Stomach (tissue), 19 donors: ENCODE measurements at places on chromosomes 3 and 15. TPM values are rescaled to one million over a fixed set of nuclear protein-coding genes. Genes with fewer than 3 reads are reported as not detected.

DNA sequence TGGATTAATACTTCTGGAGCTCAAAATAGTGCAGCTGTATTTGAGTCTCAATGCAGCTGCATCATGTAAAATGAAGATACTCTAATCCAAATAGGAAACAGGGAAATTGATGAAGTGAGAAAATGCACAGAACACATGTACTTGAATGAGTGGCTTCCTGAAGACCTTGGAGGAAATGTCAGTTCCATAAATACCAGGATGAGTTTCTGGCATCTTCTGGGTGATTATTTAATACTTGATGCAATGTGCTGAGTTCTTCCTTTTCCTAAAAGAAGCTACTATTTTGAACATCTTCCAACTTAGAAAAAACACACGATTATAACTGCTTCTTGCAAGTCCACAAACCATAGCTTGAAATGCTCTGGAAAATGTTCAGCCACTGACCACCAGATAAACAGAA lies 162.8 kb downstream of the SLC9A9 start:
- DNase-seq, result no peak

- peak; percentile 37 for DNase-seq
Observed at GRCh38 chr3:150227839-150228238, 180.3 kb upstream of the TSC22D2 start.

- no peak for DNase-seq
Observed at GRCh38 chr3:23193831-23194230, 9.3 kb upstream of the UBE2E2 start.

DNA sequence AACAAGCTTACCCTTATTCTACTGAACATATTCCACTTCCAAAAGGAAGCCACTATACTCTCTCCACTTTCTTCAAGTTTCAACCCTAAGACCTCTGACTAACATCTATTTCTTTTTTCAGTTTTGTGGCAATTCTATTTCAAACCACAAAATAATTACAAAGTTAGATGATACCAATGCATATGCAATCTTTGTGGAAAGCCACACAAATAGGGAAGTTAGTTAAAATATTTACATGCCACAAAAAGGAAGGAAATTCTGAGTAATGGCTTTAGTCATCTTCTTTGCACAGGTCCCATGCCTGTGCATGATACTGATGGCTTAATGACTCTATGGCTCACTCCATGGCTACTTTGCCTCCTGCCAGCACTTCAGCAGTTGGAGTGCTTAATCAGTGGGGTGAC lies 57.0 kb upstream of the MCTP2 start:
- DNase-seq, result no peak

The TUSC7 gene
- total RNA-seq, result not detected

The LRRC2 gene
- 1.7 TPM for total RNA-seq

GRCh38 chr3:32240159-32240545 lies 1.7 kb downstream of the CMTM8 start:
- peak; percentile 77 for DNase-seq

DNA sequence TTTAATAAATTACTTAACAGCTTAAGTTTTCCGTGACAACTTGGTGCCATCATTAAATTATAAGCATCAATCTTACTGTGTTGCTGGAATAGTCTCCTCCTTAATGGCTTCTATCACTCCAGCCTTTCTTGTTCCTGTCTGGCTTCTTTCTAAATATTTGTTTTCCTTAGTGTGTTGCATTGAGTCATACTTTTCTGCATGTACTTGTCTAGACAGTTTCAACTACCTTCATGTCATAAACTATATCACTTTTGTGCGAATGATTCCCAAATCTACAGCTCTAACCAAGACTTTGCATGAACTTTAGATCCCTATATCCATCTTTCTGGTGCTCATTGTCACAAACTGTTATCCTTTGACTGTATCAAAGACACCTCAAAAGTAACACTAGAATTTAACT lies 78.4 kb downstream of the AKAP13 start:
- DNase-seq, result no peak

- DNase-seq, result no peak
Observed at GRCh38 chr3:185188816-185189215, 36.0 kb upstream of the C3orf70 start.

- DNase-seq, result peak; percentile 52
Observed at GRCh38 chr3:146468671-146469149, 651 bp downstream of the PLSCR2 start.

DNA sequence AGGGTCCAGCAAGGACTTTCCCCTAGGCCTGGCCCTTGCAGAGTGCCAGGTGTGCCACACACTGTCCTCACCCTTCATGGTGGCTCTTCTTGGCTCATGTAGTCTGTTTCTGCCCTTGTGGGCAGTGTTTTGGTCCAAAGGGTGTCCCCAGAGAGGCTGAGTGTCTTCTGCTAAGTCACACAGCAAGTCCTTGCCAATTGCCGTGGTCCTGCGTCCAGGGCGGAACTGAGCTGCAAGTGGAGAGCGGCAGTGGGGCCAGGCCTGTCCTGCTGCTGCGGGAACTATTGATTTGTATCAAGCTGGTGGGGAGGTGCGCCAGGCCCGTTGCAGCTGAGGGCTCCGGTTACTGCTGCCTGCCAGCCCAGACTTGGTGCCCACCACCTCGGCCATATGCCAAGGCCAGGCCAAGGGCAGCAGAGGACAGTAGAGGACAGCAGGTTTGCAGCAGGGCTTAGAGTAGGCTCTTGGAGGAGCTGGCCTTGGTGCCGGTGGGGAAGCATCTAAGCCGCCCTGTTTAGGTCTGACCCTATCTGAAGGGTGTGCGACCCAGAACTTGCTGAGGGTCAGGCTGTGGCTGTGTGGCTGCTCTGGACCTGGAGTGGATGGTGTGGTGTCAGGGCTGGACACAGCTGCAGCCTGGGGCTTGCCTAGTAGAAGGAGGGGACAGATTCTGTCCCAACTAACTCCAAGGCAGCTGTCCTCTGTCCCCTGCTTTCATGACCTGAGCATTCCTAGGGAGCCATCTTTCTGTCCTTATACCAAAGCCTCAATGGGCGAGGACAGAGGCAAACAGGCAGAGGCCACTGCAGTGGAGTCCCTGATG lies 4.5 kb downstream of the AMIGO3 start:
- DNase-seq, result peak; percentile 4

DNA sequence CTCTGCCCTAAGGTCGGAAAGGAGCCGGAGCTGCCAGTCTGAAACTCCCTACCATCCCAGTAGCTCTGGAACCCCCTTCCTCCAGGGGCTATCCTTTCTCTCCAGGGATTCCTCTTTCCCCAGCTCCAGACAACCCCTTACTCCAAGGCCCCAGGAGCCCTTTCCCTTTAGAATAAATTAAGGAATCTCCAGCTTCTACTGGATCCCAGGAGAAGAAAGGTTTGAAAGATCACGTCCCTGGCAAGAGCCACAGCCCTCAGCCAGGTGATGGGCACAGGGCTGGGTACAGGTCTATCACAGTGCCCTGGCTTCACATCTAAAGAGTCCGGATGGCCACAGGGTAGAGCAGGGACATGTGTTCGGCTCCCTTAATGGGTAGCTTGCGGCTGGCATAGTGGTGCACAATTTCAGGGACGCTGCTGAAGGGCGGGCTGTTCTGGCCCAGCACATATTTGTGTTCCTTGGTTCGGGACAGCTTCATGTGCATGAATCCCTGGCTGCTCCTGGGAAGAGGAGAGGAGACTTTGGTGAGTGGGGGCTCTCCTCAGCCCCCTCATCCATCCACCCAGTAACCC lies 20.0 kb downstream of the SHF start:
- no peak for DNase-seq

The C3orf20 gene
- not detected for total RNA-seq

GRCh38 chr3:19427422-19428149 lies 279.3 kb downstream of the KCNH8 start:
- no peak for DNase-seq

GRCh38 chr3:157836022-157836421 lies 270.2 kb downstream of the SHOX2 start:
- DNase-seq, result no peak

GRCh38 chr3:20751296-20751695 lies 565.3 kb upstream of the SGO1 start:
- no peak for DNase-seq

DNA sequence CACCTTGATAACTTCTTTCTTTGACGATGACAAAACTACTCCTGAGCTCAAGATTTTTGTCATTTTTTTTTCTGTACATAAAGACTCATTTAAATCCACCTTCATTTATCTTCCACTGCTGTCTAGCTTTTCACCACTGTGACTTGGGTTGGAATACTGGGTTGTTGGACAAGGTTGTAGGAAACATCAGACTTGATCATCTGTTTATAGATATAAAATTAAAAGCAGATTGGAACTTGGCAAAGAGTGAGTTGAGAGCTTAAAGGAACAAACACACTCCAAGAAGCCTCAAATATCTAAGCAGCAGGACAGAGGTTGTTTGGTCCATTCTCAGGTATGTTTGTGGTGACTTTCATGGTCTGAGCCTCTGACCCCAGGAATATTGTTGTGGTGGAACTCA lies 141.7 kb upstream of the NDN start:
- no peak for DNase-seq

- no peak for DNase-seq
Observed at GRCh38 chr15:76179023-76179422, 119.2 kb downstream of the TMEM266 start.

GRCh38 chr3:141248064-141248463 lies 16.4 kb downstream of the PXYLP1 start:
- DNase-seq, result no peak

- DNase-seq, result peak; percentile 66
Observed at GRCh38 chr3:18559331-18559842, 134.2 kb upstream of the SATB1 start.

The PROK2 gene
- total RNA-seq, result not detected

GRCh38 chr3:78183906-78184599 lies 1144.2 kb downstream of the ROBO2 start:
- DNase-seq, result peak; percentile 16

The CCDC80 gene
- total RNA-seq, result 11.2 TPM

DNA sequence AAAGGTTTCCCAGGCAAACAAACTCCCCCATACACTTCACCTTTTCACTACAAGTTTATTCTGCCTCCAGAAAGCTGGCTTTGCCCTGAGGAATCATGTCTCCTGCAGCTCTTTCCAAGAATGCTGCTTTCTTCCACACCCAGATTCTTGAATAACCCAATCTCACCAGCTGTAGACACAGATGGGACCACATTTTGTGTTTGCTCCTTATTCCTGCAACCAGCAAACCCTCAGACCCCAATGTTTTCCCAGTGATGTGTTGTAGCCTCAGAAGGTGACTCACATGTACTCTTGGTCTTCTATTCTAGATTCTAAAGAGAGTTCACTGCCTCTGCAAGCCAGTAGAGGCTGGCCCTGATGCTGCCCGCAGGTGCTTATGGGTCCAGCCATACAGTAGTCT lies 23.6 kb upstream of the TRIM59 start:
- DNase-seq, result no peak

DNA sequence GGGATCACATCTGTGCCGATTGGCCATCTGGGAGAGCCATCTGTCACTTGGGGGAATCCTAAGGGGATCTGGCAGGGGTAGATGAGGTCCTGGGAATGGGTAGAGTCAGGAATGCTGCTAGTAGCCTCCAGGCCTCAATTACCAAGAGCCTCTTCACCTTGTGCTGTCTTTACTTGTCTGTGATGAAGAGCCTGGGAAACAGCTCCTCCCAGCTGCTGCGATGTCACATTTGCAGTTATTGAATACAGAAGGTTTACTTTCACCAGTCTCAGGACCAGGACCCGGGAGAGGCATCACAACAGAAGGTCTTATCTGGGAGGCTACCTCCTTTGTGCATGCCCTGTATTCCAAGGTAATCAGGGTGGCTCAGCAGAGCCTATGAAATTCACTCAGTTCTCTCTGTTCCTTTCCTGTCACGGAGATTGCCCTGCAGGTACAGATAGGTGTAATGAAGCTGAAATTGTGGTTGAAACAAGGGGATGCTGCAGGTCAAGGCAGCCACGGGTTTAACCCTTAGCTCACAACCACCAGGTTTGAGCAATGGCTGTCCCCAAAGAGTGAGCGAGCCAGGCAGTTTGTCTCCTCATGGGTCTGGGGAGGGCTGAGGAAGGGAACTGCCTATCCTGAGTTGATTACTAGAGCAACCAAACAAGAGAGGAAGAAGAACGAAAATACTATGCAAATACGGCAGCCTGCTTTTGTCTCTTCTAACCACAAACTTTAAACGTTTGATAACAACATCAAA lies 298.9 kb upstream of the RORA start:
- DNase-seq, result no peak

- no peak for DNase-seq
Observed at GRCh38 chr3:192607798-192608197, 119.5 kb downstream of the FGF12 start.

The HRG gene
- not detected for total RNA-seq

DNA sequence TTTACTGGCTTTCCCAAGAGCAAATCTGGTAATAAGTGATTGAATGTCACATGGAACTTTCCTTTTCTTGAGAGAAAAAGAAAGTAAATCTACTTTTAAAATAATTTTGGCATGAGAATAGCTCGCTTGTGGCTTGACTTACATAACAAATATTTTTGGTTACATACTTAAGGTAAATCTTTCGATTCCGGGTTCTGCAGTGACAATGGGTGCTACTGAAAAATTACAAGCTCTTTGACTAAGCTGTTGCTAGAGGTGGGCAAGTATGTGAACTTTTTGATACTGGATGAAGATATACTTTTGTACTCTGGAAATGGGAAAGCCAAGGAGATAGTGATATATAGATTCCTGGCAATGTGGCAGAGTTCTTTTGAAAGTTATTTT lies 51.9 kb upstream of the OTOL1 start:
- no peak for DNase-seq

- no peak for DNase-seq
Observed at GRCh38 chr15:55786341-55786740, 43.4 kb upstream of the PRTG start.

The SAXO2 gene
- total RNA-seq, result not detected

DNA sequence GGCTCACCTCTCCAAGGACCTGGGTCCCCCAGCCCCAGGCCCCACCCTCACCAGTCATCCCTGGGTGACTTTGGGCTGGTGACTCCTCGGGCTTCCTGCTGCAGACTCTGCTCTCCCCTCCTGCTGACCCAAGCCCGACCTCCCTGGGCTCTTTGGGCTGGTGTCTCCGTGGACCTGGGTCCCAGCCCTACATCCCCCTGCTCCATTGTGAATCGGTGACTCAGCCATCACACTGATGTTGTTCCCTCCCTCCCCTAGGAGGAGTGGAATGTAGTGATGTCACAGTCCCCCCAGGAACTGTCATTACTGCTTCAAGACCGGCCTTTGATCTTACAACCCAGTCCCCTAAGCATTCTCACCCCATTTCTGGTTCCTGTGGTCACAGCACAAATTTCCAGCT lies 83.7 kb downstream of the ADAMTS7 start:
- DNase-seq, result no peak

DNA sequence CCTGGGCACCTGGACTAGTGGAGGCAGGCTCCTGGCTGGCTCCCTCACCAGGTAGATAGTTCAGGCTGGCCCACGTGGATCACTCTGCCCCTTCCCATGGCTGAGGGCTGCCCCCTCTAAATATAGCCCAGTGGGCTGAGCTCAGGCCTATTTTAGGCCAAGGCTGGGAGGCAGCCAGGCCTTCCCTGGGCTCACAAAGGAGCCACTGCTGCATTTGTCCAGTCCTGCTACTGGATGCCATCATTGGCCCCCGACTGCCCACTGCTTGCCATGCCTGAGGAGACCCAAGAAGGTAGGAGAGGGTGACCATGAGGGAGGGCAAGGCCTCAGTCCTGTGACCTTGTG lies at the start of gene LSMEM2:
TSS of gene LSMEM2 (plus strand) at position 208 of the 345 bp plus-strand sequence. CDS start at position 235, 27 bp downstream.
- no peak for DNase-seq

The TMEM42 gene
- total RNA-seq, result 21.4 TPM

- DNase-seq, result no peak
Observed at GRCh38 chr3:128854475-128854874, 24.9 kb upstream of the ACAD9 start.
